ENCODE measurements at places on chromosomes 1 and 21.

DNA sequence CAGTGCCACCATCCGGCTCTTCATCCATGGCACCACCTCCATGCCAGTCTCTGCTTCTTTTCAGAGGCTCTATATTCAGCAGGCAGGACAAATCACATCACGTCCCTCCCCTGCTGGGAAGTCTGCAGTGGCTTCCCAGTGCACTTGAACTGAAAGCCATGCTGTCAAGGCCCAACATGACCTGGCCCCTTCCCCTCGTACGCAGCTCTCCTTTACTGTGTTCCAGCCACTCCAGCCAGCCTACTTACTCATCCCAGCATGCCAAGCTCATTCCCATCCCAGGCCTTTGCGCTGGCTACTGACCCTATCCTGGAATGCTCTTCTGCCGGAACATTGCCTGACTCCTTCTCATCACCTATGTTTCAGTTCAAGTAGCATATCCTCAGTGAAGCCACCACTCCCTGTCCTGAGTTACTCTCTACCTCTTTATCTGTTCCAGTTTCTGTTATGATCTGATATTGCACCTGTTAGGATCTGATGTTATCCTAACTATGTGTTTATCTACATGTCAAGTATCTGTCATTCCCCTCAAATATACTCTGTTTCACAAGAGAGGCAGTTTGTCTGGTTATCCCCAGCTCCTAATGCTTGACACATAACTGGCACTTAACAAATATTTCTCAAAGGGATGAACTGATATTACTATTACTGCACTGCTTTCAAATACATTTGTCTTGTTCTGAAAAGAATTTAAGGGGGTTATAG, 101.2 kb upstream of the F3 start:
- no peak for DNase-seq

GRCh38 chr1:95118710-95119109, 1.6 kb downstream of the TLCD4 start:
- no peak for DNase-seq

GRCh38 chr21:44265734-44266270, 4.1 kb upstream of the DNMT3L start:
- DNase-seq = no peak

DNA sequence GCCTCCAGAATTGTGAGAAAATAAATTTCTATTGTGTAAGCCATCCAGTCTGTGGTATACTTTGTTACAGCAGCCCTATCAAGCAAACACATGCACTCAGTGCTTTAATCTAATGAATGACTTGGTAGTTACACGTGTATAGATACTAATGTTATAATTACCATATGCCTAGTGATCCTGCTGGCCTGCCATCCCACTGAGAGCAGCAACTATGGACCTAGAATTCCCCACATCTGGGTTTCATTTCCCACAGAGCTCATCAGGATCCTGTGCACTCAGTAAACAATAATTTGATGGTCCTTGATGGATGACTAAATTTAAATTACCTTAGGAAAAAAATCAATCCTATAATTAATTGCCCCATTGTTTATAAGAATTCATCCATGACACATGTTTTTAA, 86.5 kb upstream of the RGS1 start:
- no peak for DNase-seq

DNA sequence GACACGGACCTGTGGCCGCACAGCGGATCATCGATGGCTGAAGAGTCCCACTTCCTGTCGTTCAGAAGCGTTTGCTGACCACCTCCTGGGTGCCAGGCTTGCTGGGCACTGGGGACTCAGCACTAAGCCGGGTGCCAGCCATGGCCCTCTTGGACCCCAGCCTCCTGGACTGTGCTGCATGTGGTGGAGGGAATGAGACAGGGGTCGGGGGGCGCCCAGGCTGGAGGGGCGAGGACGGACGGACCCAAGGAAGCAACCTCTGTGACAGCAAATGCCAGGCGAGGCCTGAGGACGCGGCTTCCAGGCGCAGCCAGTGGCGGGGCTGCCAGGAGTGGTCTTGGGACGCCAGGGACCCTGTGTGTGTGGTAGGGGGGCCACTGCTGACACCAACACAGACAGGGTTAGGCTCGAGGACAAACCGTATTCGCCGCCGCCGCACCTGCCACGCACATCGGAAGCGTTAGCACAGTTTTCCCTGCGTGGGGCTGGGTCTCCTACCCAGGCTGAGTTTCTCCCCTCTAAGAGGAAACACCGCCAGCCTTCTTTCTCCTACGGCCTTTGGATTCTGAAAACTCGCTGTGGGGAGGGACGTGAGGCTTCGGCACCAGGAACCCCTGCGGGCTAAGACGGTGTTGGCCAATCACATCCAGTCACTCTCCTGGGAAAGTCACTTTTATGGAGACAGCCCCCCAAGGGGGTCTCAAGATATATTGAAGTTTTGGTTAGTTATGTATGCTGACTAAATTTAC, 3.1 kb upstream of the MXRA8 start:
- DNase-seq = no peak

- no peak for DNase-seq
These were observed 172.7 kb downstream of the TGFBR3 start for GRCh38 chr1:91712981-91713841.

- no peak for DNase-seq
These were observed 150.3 kb downstream of the TIAM1 start for GRCh38 chr21:31193761-31194160.

GRCh38 chr1:63124666-63125191, 197.6 kb upstream of the FOXD3 start:
- DNase-seq = no peak

GRCh38 chr1:175936736-175937135, 193.3 kb upstream of the TNR start:
- no peak for DNase-seq

- no peak for DNase-seq
These were observed 5.4 kb downstream of the CC2D1B start for GRCh38 chr1:52360595-52360968.

- no peak for DNase-seq
These were observed 14.2 kb downstream of the BLACAT1 start for GRCh38 chr1:205441716-205442050.

DNA sequence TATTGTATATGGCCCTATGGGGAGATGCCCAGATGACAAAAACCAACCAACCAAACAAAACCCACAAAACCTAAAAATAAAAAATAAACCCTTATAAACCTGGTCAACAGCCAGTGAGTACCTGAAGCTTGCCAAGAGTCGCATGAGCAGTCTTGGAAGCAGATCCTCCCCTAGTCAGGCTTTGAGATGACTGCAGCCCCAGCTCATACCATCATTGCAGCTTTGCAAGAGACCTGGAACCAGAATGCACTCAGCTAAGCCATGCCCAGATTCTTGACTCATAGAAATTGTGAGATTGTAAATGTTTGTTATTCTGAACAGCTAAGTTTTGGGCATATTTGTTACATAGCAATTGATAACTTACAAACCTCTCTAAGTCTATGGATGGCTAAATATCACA, 326.8 kb downstream of the HLX start:
- no peak for DNase-seq

DNA sequence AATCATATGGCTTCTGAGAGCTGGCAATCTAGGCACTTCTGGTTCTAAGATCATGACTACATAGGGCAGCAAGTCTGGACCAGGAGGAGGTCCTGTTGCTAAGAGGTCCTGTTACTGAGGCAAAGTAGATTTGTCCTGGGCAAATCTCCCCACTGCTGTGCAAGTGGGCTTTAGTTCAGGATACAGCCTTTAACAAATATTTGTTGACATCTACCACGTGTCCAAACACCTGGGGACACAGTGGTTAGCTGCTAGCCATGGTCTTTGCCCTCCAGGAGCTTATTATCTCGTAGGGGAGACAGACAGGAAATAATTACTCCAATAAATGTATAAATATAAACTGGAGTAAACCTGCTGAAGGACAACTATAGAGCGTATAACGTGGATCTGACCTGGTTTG, 3.2 kb downstream of the CGN start:
- DNase-seq = no peak

DNA sequence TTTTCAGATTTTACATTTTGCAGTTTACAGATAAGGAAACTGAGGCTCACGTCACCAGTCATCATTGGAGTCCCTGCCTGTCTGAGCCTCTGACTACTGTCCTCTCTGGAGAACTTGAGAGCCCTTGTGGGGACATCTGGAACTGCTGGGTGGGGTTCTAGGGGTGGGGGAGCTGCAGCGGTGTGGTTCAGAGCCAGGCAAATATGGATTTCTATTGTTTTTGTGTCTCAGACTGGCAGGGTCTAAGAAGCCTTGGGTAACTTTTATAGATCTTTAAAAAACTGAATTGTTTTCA, 46.9 kb downstream of the IER5 start:
- DNase-seq = no peak

DNA sequence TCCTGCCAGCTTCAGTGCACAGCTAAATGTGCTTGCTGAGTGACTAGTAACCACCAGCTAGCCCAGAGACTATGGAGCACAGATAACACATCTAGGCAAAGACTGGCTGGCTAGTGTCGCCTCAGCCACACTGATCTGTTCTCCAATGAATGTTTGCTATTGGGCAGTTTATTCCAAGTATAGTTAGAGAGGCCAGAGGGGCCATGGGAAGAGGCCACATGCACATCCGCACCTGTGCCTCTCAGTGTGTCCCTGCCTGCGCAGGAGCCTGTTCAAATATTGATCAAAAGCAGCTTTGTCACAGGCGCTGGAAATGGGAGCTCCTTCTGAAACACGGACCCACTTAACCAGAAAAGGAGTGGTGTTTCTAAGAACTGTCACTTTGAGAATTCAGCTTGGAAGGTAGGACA, 51.3 kb upstream of the ATP1A1 start:
- no peak for DNase-seq

DNA sequence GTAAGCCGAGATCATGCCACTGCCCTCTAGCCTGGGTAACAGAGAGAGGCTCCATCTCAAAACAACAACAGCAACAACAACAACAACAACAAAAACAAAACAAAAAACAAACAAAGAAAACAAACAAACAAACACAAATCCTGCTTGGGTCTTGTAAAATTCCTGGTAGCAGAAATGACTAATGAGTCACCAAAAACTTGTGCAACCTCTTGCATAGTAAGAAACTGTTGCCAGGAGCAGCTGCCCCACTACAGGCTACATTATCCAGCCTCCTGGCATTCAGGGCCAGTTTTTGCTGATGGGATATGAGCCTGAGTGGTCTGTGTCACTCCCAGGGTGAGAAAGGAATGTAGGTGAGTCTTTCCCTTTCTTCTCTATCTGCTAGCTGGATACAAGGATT, 245.4 kb downstream of the TNR start:
- DNase-seq = no peak

GRCh38 chr1:182614796-182615454, 10.7 kb upstream of the RGS16 start:
- peak; percentile 40 for DNase-seq

GRCh38 chr1:231200388-231201031, 38.7 kb downstream of the TRIM67 start:
- DNase-seq = no peak

- no peak for DNase-seq
These were observed at the start of gene CROCC for GRCh38 chr1:16921391-16922185. Gene CROCC, plus strand, starts transcription at chr1:16921931. Its CDS starts 88 bp downstream, at chr1:16922019.

DNA sequence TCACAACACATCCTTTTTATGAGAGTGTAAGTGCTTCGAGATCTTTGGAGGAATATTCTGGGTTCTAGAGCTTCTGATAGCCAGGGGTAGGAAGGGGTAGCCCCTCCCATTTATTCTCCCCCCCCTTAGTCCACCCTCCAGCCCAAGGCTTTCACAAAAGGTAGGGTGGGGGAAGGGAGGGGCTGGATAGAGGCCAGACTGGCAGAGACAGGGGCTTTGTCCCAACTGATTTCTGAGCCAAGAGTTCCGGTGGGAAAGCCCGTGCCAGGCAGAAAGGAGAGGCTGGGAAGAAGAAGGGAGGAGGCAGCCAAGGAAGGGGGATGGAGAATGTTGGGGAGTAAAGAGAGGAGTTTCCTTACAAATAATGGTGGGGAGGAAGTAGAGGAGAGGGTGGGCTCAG, 3.1 kb downstream of the BCAN start:
- no peak for DNase-seq

DNA sequence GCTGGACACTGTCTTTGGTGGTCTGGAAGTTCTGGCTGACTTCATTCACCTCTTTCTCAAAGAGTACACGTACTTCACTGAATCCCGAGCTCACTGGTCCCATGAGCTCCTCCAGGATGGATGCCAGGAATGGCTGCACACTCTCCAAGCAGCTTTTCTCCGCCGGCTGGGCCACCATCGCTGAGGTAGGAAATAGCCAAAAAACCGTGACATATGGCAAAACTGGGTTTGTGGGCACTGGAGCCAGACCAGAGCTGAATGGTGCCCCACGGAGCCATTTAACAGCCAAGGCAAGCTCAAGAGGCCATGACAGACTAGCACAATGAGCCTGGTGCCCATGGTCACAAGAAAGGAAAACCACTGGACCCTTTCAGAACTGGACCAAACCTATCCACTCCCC, 64.0 kb upstream of the EDEM3 start:
- no peak for DNase-seq

DNA sequence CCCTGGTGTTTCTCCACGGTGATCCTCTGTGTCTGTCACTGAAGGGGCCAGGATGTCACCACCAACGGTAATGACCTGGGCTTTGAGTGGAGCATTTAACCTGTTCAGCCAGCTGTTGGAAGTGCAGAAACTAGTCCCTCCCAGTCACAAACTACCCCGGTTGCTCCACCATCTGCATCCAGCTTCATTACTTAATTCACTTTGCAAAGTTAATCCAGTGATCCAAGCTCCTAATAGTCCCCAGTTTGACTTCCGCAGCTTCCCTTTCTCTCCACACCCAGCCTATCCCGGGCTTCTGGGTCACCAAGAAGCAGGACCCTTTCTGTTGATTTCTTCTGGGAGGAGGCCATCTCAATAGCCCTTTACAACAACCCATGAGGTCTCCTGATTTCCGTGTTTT, 63.5 kb downstream of the MDM4 start:
- no peak for DNase-seq

All from activated T-helper 1 cell treated with anti-CD3 and anti-CD28 coated beads, Interleukin-2, amount 50 U/mL, for 16 hours (primary cell).